Progenitor cell of endocrine pancreas (in vitro differentiated cells): ENCODE measurements at places on chromosomes 7 and 10.

DNA sequence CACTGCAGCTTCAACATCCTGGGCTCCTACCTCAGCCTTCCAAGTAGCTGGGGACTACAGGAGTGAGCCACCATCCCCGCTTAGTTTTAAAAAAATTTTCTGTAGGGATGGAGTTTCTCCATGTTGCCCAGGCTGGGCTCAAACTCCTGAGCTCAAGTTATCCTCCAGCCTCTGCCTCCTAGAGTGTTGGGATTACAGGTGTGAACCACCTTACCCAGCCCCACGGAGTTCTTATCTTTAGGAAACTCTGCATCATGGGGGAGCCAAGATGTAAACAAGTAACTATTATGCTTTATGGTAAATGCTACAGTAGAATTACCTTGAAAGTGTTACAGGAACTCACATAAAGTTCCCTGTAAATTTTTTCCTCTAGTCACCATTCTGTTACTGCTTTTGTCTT lies 65.3 kb downstream of the PHTF2 start:
- no peak for DNase-seq

GRCh38 chr10:130224228-130224627 lies 88.0 kb downstream of the GLRX3 start:
- no peak for DNase-seq

DNA sequence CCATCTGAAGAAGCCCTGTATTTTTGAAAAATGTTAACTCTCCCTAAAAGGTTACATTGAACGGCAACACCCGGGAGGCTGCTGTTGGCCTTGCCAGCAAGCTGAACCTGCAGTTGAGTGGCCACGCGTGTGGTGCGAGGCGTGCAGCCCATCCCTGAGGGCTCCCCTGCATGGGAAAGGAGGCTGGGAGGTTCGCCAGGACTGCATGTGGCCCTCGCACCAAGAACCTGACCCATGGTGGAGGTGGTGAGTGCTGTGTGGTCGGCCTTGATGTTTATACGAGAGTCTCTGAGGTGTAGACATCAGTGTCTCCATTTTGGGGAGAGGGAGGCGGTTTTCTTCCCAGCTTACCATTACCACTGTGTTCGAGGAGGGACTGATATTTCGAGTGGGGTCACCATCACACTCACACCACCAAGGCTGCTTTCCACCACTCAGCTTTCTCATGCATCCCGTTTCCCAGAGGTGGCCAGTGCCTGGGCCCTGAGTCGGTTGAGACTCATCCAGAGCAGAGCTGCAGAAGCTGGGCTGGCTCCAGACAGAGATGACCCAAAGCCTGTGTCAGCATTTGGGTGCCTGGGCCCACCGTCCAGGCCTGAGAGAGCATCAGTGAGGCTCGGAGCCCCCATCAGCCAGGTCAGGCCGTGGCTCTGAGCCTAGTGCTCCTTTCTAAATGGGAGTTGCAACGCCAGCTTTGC lies 222.6 kb downstream of the EBF3 start:
- DNase-seq, result no peak

- no peak for DNase-seq
These were observed 32.1 kb upstream of the CHST15 start for GRCh38 chr10:124125305-124126116.

- no peak for DNase-seq
These were observed 99.6 kb downstream of the LRRC18 start for GRCh38 chr10:48839809-48840679.

DNA sequence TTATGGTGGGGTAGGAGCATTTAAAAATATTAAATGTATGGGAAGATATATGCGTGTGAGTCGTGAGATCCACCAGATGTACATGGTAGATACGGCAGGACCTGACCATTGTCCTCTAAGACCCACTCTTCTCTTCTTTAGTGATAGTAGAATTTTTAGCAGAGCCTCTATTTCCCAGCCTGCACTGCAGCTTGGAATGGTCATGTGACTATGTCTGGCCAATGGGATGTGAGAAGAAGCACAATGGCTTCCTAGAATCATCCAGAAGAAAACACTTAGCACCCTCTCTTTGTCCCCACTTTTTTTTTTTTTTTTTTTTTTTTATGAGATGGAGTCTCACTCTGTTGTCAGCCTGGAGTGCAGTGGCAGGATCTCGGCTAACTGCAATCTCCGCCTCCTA lies 86.6 kb upstream of the CYTH3 start:
- DNase-seq, result no peak

DNA sequence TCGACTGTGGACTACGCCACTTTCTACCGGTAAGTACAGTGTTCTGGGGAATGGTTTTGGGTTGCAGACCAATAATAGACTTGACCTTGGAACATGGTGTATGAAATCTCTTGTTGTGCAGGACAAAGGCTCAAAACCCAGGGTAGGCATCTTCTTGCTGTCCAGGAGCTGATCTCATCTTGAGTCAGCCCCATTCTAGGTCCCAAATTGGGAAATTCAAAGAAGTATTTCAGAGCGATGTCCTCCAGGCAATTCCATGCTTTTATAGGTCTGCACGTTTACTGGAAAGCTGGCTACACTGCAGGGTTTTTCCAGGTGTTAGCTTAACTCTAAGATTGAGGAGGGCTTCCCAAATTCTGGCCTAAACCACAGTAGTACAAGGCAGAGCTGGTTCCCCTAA lies 180.7 kb downstream of the BMPER start:
- DNase-seq, result no peak

- no peak for DNase-seq
These were observed 468.5 kb downstream of the LRMDA start for GRCh38 chr10:75899816-75900390.

DNA sequence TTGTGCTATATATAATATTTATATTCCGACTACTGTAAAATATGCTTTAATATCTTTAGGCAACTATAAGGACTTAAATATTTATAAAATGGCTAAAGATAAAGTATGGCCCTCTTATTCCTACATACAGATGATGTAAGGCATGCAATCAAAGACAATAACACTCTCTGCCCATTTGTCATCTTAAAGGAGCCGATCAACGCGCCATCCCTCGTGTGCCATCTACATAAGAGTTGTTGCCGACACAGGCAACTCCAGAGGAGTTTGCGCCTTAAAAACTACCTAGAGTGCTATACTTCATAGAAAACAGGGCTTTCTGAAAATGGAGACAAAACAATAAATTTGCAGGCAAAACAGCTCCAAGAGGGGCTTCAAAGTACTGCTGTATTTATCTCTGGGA lies 709.0 kb downstream of the KCNMA1 start:
- DNase-seq, result no peak

- no peak for DNase-seq
These were observed 45.6 kb downstream of the ZNF277 start for GRCh38 chr7:112252141-112252540.

GRCh38 chr10:98956576-98957260 lies 278.9 kb downstream of the HPSE2 start:
- no peak for DNase-seq

- no peak for DNase-seq
These were observed 113.6 kb upstream of the SEM1 start for GRCh38 chr7:96823274-96823673.

DNA sequence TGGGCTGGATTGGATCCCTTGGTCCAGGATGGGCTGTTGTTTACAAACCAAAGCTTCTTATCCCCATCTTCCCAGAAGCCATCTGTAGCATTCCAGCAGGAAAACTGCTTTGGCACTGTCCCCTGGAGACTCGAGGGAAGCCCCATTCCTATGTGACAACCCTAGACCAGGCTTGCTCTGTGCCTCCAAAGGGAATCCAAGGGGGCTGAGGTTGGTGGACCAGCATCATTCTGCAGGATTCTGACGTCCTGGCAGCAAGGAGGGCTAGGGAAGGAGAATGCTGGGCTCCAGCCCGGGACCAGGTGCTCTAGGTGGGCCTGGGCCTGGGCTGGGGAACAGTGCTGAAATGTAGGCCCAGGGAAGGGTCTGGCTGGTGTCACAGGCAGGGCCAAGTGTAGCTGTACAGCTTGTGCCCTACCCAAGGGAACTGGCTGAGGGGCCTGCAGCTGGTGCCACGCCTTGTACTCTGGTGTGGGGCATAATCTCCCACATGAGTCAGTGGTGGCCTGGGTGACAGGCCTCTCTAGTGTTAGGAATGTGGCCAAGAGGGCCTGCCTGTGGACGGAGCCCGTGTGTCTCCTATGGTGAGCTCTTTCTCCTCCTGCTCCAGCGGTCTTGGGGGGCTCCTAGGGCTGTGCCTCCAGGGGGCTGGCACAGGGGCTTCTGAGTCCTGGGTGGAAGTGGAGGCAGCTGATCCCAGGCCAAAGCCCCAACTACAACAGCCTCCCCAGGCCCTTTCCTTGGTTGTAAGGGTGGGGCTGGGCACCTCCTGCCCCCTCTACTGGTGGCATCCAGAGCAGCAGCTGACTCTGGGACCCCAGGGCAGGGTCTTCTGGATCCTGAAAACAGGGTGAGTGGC lies 25.2 kb downstream of the TRIM8 start:
- no peak for DNase-seq

DNA sequence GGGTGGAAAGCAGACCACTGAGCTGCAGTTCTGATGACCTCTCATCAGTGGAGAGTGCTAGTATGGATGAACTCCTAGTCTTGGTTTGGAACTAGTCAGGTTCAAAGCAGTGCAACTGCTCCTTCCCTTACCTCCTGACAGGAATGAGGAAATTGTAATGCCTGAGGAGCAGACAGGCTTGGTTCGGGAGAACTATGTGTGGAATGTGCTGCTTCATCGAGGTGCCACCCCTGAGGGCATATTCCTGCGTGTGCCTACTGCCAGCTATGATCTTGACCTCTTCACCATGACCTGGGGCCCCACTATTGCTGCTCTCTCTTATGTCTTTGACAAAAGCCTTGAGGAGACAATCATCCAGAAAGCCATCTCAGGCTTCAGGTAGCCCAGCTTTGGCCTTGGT lies 27.4 kb upstream of the NFKB2 start:
- DNase-seq, result no peak

DNA sequence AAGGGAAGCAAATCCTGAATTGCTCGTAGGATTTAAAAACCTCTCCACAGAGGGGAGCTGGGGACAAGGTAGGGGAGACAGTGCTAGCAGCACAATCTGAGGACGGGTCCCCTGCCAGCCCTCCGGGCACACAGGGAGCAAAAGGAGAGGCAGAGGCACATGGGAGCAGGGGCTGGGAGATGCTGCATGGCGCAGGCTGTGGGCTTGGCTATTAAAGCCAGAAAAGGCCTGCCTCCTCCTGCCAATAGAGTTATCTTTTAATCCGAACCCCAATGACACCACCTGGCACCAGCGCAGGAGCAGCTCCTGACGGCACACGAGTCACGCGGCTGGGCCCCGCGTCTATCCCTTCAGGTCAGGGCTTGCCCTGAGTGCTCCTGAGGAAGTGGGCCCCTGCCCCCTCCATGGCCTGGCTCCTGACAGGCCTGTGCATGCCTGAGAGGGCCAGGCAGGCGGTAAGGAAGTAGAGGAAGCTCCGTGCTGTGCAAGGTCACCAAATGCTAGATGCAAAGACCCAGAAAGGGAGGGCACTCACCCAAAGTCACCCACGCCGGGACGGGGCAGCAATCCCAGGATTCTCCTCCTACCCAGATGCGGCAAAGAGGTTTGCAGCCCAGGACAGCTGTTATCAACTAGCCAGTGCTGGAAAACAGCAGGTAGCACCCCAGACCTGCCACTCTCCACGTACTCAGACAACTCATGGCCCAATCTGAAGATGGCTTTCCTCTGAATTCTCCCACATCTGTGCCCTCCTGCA lies 28.1 kb downstream of the DLG5 start:
- no peak for DNase-seq

DNA sequence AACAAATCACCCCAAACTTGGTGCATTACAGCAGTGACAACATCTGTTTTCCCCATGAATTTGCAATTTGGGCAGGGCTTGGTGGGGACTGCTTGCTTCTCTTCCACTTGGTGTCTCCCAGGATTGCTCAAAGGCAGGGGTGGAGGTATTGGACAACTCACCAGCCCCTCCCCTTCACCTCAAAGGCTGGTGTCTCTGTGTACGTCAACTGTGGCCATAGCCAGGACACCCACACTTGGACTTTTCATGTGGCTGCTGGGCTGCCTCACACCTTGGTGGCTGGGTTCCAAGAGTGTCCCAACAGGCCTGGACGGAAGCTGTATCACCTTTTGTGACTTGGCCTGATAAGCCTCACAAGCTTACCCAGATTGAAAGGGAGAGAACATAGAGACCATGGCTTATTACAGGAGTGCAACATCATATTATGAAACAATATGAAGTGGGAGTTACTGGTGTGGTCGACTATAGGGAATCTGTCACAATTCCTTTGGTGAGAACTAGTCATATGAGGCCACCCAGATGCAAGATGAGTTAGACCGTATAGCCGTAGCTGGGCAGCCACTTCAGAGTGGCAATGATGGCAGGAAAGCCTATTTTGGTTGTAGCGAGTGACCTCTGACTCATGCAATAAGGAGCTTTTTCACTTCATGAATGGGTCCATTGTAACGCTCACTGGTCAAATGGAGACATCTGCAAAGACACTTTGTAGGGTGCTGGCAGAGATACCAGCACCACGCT lies 187.6 kb upstream of the ITGB1 start:
- no peak for DNase-seq

- DNase-seq, result no peak
These were observed 18.7 kb downstream of the SLC35G1 start for GRCh38 chr10:93912444-93912843.

GRCh38 chr10:67602268-67602950 lies 93.6 kb downstream of the CTNNA3 start:
- DNase-seq, result no peak
